Right renal pelvis (tissue), 4 donors: ENCODE measurements at places on chromosomes 3 and 15.

DNA sequence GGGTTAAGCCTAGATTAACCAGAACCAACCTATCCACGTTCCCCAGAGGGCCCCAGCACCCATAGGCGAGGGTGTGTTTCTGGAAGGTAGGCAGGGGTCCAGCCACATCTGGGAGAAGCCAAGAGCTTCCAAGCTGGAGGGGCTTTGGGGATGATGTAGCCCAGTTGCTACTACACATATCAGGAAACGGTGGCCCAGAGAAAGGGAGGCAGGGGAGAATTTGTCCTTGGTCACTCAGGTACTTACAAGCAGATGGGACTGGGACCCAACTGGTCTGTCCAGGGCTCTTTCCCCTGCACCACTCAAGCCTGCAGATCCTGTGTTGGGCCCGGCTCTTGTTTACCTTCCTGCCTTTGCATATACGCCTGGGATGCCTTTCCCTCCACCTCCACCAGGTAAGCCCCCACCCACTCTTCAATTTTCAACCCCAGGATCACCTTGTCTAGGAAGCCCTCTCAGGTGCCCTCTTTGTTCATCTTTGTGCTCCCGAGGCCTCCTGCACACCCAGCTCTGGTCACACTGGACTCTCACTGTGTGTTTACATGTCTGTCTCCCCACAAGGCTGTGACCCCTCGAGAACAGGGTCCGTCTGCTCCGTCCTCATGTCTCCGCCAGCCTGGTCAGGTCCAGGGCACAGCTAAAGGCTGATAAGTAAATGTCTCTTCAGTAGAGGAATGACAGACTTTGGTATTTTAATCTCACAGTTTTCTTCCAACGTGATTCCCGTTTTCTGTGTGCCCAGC lies 204.4 kb upstream of the LINGO1 start:
- no peak for DNase-seq

DNA sequence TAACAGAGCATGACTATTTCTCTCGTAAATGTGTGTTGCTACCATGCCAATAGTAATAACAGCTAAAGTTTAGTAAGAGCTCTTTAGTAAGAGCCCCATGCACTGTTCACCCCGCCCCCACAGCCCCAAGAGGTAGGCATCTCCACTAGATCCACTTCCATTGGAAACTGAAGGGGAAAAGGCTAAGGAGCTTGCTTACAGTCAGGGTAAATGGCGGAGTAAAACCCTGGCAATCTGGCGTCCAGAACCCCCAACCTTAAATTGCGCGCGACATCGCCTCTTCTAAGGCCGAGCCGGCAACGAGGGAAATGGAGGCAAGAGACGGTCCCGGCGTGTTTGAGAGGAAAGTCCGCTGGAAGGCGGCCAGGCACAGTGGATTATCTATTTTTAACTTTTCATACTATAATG lies 654 bp upstream of the C3orf38 start:
- DNase-seq, result no peak

GRCh38 chr3:188296761-188297612 lies 143.0 kb downstream of the LPP start:
- no peak for DNase-seq

DNA sequence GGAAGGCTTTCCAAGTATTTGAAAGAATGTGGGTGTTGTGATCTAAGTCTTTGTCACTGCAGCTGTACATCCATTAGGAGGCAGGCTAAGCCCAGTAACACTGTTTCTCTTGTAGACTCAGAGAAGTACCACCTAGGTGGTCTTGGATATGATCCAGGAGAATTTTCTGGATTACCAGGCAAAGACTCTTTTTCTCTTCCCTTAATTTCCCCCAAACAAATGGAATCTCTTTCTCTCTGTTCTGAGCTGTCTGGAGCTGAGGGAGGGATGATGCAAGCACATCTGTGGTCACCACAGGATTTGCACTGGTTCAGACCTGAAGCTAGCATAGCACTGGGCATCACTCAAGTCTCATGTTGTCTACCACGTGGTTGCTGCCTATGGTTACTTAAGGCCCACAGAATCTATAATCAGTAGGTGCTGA lies 227.6 kb downstream of the NECTIN3 start:
- no peak for DNase-seq

GRCh38 chr15:55528812-55529211 lies 20.8 kb upstream of the DNAAF4 start:
- DNase-seq, result no peak

GRCh38 chr3:125433611-125434041 lies 58.5 kb upstream of the ZNF148 start:
- no peak for DNase-seq

DNA sequence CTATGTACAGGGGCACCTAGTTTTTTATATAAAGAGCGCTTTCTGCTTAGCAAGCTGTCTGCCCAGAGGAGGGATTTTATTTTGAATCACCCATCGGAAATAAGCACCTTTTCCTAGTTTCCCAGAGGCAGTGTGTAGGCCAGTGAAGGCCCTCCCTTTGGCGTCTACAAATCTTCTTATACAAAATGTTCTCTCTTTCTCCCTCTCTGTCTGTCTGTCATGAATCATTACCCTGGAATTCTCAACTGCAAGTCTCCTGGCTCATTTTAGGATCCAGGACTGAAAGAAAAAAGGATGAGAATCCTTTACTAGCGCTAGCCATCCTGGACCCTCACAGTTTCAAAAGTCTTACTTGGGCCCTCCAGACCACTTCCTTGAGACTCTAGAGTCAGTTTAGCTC lies 728.1 kb downstream of the OTOL1 start:
- DNase-seq, result no peak

- DNase-seq, result no peak
Measured at GRCh38 chr15:62979252-62979651, 63.3 kb upstream of the TPM1 start.

DNA sequence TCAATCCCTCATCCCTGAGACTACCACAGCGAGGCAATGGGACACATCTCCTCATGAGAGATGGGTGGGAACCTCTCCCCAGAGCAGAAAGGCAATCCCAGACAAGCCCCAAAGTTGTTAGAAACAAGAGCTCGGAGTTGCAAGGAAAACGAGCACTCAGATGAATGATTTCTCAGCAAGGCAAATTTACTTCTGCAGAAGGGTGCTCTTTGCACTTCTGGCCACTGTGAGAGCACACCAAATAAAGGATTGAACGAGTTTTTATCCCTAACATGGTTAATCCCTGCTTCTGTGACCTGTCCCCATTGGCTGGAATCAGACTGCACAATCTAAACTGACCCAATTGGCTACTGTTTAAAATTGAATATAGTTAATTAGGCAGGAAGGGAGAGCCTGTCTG lies 339.1 kb upstream of the POU1F1 start:
- DNase-seq, result no peak

DNA sequence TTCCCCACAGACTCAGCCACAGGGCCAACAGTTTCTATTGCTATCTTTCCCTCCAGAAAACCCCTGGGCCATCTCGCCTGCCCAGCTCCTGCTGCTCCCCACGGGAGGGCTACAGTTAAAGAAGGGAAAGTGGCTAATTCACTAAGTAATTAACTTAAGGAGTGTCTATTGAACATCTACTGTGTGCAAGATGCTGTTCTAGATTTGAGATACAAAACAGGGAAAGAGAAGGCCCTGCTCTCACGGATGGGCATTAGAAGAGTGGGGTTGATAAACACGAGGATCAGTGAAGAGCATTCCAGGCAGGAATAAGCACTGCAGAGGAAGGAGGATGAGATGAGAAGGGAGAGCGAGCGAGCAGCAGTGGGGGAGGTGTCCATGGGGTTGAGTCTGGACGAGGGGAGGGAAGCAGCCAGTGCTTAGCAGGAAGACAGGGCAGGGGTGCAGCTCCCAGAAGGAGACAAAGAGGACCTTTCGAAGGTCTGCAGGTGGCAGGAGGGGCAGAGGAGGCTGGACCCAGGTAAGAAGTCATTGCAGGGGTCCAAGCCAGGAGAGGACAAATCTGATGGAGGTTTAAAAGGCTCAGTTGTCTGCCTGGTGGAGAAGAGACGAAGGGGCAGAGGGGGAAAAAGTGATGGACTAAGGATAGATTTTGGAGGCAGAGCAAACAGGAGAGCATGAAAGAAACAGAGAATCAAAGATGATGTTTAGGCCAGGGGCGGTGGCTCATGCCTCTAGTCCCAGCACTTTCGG lies 64.7 kb downstream of the KLF15 start:
- no peak for DNase-seq
